ENCODE measurements at places on chromosomes 5 and 9.

- DNase-seq = no peak
Measured at GRCh38 chr9:126217797-126218196, 108.8 kb upstream of the MVB12B start.

- no peak for DNase-seq
Measured at GRCh38 chr5:72191404-72191803, 84.1 kb downstream of the MAP1B start.

DNA sequence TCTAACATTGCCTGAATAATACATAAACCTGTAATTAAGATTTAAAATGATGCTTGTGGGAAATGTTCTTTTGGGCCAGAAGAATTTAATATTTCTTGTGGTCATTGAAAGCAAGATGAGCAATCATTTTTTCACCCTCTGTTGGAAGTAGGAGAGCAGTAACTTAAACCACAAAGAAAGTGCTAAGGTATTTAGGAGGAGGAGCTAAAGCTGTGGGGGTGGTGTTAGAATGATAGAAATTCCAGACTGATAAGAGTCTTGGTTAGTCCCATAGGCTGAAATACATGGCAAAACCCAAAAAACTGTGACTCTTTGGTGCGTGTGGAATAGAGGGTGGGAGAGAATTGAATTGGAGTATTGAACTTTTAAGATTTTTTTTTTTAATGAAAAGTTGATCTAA is 247.0 kb downstream of the YTHDC2 start:
- no peak for DNase-seq

DNA sequence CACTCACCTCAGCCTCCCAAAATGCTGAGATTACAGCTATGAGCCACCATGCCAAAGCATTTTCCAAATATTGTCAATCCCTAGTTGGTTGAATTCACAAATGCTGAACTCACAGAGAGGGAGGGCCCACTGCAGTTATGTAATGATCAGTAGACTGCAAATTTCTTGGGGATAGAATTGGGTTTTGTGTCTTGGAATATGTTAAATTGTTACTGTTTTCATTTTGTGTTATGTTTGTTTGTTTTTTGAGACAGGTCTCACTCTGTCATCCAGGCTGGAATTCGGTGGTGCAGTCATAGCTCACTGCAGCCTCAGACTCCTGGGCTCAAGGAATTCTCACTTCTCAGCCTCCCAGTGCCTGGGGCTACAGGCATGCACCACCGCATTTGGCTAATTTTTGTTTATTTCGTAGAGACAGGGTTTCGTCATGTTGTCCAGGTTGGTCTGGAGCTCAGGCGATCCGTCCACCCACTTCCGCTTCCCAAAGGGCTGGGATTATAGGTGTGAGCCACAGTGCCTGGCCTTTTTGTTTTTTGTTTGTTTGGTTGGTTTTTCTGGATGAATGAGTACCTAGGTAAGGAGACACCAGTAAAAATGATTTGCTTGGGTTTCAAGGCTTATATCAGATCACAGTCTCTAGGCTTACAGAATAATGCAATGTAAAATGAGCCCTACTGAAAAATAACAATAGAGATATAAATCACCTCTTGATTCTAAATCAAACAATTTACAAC is 31.5 kb upstream of the LMNB1 start:
- no peak for DNase-seq

DNA sequence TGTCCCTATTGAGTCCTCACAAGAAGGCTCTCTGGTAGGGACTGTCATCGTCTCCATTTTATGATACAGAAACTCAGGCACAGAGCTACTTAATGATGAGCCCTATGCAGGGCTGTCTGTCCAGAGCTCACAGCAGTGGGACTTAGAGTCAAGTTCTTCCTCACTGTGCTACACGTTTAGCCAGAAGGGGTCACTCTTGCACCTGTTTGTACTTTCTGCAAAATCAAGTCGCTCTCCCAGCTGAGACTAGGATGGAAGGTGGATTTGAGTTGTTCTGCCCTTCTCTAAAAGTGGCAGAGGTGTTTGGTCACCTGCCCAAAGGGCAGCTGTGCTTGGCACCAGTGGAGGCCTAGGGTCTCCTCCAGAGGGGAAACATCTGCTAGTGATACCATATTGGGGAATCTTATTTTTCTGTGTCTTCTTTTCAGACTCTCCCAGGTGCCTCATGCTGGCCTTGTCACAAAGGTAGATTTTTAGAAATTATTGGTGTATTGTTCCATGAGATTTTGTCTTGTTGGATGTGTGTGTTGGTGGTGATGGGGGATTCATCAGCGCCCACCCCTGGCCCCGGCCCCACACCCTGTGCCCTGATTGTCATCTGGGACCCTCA is 104.2 kb downstream of the PPARGC1B start:
- peak; percentile 64 for DNase-seq
